M059J (cell line): ENCODE measurements at places on chromosomes 12 and 14. TPM values are rescaled to one million over a fixed set of nuclear protein-coding genes. Genes with fewer than 3 reads are reported as not detected.

GRCh38 chr12:105274571-105274970 is 38.6 kb upstream of the APPL2 start:
- no peak for DNase-seq

DNA sequence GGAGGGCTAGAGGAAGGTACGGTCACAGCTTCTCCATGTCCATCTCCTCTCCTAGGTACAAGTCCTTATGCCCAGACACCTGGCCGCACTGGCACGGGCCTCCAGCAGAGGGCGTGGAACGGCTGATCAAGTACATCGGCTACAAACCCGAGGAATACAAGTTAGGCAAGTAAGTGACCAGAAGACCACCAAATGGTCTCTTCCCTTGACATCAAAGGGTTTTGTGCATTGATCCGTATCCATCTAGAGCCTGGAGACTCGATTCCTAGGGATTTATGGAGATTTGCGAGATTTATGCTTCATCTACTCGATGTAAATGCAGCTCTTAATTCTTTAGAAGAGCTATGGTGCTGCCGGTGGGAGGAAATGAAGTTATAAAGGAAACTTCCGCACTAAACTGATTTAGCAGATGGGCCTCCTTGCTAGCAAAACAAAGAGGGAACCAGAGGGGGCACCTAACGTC is 44.2 kb downstream of the KCTD10 start:
- peak; percentile 73 for DNase-seq

GRCh38 chr14:76957224-76957891 is 71.2 kb downstream of the IRF2BPL start:
- DNase-seq: peak; percentile 70

YY1 gene
- total RNA-seq: 25.9 and 39.5 TPM in 2 replicates

SRRM4 gene
- total RNA-seq: not detected in 2 replicates

OR6C70 gene
- not detected in 2 replicates for total RNA-seq

COX8C gene
- not detected in 2 replicates for total RNA-seq
